CD4-positive, alpha-beta T cell (primary cell): ENCODE measurements at places on chromosomes 5 and 9.

DNA sequence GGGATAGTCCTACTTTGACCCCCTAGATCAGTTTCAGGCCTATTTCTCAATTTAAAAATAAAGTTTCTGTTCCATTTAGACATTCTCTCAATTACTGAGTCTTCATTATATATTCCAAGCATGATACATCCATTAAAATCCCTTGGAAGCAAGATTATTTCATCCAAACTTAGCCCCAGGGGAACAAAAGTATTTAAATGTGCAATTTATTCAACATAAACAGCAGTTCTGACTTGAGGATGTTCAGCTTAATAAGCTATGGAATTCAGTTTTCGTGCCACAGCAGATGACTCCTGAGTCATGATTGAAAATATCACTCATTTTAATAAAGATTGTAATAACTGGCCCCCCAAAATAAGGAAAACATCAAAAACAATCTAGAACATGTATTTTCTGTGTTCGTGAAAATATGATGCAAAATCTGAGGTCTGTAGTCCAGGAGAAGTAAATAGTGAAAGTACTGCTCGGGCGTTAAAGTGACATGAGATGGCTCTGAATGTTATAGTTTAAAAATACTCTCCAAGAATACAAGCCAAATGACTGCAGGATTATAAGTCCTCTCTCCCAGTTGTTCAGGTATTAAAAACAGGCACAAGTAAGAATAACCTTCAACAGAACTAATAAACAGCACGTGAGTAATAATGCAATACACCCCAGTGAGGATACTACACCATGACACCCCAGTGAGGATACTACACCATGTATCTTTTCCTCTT, 67.1 kb downstream of the RETREG1 start:
- DNase-seq = no peak

DNA sequence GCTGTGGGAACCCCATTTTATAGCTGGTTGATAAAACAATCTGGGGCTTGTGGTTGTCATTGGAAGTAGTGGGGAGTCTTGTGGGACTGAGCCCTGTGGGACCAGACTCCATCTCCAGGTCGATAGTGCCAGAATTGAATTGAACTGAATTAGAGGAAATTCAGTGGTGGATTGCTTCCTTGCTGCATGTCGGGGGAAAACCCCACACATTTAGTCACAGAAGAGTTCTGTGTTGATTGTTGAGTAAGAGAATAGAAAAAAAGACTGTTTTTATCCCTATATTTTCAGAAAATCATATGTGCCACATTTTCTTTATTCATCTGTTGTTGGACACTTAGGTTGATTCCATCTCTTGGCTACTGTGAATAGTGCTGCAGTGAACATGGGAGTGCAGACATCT, 209.7 kb downstream of the ARHGEF28 start:
- no peak for DNase-seq

- no peak for DNase-seq
These were observed 94.0 kb downstream of the RCL1 start for GRCh38 chr9:4886698-4887097.

GRCh38 chr5:136808756-136809155, 443.4 kb upstream of the TRPC7 start:
- DNase-seq = no peak

DNA sequence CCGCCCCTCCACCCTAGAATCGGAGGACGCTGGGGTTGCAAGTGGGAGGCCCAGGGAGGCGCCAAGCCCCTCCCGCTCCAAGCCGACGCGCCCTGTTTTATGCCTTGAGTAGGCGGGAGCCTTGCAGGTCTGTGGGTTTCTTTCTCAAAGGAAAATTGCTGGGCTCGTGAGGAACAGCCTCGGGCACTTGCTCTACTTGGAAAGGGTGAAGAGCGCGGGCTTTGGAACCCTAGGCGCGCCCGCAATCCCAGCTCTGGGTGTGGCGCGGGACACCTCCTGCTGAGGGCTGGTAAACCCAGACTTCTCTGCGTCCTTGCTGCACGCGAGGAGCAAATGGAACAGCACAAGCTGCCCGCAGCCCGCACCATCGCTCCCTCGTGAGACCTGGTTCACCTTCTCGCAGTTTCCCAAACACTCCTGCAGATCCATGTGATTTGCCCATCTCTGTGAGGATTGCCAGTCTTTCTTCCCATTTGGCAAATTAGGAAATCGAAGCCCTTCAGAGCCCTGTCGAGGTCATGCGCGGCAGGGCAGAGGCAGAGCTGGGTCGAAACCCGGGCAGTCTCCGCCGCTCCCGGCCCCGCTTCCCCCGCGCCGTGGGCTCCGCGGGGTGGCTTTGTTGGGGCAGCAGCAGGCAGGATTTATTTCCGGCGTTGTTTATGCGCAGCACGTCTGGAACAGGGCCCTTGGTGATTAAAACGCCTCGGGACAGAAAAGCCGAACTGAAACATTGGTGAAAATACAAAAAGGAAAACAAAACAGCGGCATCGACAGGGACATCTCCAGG, 98.4 kb upstream of the CPLX2 start:
- no peak for DNase-seq

DNA sequence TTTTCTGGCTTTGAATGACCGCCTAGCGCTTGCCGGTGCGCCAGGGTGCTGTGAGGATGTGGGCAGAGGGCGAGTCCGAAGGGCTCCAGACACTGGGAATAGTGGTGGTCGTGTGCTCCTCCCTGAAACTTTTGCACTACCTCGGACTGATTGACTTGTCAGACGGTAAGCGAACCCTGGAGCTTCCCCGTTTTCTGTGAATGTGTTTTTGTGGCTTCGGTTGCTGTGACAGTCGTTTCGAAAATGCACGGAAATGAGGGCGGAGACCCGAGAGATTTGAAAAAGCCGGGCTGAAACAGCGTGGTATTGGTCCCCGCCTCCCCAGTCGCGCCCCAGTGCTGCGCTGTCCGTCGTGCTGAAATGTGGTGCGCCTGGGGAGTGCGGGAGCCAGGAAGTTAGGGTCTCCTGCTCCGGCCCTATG, 102.5 kb upstream of the GABRP start:
- no peak for DNase-seq

DNA sequence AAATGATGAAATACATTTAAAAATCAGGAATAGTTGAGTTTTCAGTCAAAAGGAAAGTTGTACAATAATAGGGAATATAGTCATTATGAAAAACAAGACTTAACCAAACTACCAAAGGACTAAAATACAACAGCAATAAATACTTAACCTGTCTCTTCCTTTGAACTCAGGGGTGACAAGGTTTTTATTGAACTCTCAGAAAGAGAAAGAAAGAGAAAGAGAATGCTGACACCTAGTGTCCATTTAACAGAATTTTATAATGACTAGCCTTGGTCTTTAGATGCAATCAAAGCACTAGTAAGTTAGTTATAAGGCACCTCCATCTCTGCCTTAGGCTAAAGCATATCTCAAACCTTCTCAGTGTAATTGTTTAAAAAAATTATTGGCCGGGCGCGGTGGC, 47.5 kb downstream of the UIMC1 start:
- no peak for DNase-seq

DNA sequence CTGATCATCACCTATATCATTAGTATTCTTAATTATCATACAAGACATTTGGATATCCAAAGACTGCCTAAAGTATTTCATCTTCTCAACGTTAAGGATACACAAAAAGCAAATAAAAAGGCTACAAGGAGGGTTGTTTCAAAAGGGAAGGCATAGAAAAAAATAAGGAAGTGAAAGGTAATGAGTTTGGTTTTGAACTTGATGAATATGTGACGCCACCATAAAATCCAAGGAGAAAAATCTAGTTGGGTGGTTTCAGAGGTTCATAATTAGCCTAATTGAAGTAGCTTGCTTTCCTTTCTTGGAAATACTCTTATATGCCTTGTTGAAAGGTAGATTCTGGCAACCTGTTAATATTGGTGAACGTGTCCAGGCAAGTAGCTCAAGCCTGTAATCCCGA, 96.1 kb upstream of the SGCD start:
- no peak for DNase-seq

DNA sequence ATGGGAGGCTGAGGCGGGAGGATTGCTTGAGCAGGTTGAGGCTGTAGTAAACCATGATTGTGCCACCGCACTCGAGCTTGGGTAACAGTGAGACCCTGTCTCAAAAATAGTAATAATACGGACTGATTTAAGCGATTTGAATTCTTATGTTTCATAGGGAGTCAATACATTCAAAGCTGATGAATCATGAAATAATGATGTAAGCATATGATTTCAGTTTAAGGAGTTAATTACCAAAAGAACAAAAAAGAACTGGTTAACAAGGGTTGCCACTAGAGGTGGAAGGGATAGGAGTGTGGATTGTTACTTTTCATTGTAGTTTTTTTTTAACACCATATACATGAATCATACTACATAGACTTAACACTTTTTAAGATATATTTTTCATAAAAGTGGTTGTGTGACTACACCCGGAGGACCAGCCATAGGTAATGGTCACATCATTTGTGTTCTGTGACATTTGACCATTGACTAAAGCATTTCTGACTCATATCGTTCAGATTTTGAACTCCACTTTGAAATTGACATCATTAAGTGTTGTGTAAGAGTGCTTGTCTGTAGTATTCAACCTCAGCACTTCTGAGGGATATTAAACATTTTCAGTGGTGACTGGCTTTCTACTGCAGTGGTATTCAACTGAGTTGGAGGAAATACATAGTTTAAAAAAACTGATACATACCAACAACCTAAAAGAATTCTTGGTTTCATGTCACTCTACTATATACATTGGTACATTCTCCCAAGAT, 7.0 kb downstream of the TRMT10B start:
- DNase-seq = no peak

DNA sequence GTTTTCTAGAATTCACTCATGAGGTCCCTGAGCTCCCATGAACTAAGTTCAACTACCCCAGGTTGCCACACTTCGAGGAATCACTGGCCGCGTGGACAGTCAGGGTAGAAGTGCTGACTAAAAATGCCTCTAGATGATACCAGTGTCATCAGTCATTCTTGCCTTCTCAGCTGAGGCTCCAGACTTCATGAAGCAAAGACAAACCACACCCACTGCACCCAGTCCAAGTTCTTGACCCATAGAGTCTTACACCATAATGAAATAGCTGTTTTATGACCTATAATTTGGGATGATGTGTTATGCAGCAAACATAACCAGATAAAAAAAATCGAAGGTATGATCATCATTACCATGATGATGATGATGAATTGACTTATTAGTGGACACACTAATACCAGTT, 632.9 kb upstream of the TLE4 start:
- DNase-seq = no peak

DNA sequence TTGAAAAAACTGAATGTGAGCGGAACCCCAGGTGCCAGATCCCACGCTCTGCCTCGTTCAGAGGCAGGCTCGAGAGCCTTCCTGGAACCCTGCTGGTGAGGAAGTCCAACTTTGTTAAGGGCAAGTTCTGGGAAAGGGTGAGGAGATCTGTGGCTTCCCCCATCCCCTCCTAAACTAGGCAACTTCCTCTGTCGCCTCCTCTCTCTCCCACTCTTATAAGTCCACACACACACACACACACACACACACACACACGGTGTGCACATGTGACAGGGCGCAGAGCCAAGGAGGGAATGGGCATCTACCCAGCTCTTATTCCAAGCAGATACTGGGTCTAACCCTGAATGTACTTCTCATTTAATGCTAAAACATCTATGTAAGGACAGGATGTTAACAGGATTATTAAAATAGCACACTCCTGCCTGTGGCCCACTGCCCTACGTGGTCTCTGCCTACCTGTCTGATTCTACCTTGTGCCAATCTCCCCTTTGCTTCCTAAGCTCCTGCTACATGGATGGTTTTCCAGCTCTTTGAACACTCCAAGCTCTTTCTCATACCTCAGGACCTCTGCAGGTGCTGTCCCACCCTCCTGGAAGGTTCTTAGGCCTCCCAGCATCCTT, 72.4 kb upstream of the FBXW11 start:
- DNase-seq = no peak
